ENCODE measurements at places on chromosomes 2 and 18.

GRCh38 chr2:238031751-238032150, 29.1 kb upstream of the SCLY start:
- DNase-seq = no peak

DNA sequence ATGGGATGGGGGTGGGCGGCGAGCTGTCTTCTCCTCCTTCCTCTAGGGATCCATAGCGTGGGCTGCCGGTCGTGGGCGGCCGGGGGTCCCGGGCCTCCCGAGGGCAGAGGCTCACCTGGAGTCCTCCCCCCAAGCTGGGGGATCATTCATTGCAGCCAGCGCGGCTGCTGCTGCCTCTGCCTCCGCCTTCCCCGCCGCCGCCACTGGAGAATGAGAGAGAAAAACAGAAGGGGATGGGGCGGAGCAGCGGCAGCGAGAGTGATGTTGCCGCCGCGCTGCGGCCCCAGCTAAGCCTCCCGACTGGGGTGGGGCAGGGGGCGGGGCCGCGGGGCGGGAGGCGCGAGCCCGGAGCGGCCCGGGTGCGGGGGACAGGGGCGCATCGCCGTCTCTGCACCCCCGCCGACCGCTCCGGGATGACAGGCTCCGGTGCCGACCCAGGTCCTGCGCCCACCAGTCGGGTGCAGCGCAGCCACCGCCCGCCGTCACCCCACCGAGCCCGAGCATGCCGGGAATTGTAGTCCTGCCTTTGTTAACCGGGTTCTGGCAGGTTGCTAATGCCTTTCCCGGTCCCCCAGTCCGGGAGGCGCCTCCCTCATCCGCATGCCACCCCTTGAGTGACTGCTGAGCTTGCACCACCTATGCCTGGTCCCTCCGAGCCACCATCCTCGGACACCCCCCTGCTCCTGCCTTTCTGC, at the start of gene KIF3C:
Gene KIF3C, minus strand, starts transcription at position 225 of the 695 bp plus-strand sequence. CDS start 580 bp downstream, outside the sequence.
- DNase-seq = peak; percentile 45

DNA sequence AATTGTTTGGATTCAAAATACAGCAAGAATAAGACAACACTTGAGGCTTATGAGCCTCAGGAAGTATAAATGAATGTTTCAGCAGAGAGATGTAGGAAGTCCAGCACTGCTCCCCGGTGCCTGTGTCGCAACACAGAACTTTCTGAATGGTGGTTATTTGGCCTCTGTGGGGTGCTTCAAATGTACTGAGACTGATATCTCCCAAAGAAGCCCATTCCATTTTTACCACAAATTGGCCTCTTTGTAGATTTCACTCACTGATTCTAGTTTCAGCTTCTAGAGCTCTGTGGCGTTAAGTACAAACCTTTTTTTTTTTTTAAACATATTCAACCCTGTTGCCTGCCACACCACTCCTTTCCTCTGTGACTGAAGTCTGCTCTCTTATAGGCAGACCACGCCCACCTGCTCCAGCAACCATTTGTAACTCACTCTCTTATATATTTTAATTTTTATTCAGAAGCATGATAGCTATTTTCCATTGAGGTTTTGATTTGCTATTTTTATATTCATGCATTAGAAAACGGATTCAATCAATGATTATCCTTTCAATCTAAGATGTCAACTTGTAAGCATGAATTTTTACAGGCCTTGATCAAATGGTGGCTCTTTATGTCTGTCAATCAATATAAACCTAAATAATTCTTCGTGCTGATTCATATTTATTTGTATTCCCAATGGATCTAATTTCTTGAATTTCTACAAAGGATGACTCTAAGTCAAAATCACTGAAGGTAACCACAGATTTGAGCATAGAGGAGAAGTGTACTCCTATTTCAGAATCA, 277.1 kb upstream of the CCDC68 start:
- DNase-seq = peak; percentile 48

- DNase-seq = no peak
These were observed 235.3 kb downstream of the DYM start for GRCh38 chr18:49225160-49225559.

DNA sequence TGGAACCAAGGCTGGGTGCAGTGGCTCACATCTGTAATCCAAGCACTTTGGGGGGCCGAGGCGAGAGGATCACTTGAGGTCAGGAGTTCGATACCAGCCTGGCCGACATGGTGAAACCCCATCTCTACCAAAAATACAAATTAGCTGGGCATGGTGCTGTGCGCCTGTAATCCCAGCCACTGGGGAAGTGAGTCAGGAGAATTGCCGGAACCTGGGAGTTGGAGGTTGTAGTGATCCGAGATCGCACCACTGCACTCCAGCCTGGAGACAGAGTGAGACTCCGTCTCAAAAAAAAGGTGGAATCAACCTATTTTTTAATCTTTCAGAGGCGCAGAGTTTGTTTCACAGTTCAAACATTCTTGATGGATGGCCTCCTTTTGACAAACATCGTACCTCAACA, 24.5 kb upstream of the ATP8B1 start:
- DNase-seq = no peak

DNA sequence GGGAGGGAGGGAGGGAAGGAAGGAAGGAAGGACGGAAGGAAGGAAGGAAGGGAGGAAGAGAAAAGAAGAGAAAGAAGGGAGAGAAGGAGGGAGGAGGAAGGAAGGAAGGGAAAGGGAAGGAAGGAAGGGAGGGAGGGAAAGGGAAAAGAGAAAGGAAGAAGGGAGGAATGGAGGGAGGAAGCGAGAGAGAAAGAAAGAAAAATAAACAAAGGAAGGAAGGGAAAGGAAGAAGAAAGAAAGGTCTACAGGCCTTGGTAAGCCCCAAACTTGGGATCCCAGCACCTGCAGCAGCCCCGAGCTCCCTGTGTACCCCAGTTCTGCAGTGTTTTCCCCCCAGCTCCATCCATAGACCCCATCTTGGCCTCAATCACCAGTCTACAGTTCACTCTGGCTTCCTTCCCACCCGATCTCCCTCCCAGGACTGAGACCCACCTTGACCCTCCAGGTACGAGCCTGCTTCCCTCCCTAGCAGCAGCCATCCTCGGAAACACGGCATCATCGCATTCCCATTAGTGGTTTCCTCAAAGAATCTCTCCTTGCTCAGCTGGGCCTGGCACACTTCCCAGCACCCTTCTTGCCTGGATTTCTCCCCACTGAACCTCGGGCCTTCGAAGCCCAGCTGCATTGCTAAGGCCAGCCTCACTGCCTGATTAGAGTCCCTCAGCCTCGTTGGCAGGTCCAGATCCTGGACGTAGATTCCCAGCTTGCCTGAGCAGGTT, 46.1 kb upstream of the SH3BP4 start:
- DNase-seq = no peak

GRCh38 chr2:43152186-43152585, 74.2 kb downstream of the ZFP36L2 start:
- no peak for DNase-seq

DNA sequence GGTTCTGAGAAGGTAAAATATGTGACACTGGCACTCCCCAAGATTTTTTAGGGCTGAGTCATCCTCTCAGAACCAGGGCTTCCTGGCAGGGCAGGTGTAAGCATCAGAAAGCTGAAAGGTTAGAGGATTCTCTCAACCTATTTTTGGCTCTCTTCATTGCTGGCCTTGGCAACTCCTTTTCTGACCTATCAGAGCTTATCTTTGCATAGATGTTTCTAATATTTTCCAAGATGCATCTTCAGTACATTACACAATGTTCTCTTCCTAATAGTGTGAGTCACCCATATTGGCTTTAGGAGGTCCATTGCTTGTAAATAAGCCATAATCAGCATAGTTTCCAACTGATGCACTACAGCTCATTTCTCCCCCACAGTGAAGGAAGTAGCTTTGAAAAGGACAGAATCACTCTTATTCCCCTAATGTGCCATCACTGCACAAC, 2008.4 kb upstream of the PIK3C3 start:
- DNase-seq = no peak

DNA sequence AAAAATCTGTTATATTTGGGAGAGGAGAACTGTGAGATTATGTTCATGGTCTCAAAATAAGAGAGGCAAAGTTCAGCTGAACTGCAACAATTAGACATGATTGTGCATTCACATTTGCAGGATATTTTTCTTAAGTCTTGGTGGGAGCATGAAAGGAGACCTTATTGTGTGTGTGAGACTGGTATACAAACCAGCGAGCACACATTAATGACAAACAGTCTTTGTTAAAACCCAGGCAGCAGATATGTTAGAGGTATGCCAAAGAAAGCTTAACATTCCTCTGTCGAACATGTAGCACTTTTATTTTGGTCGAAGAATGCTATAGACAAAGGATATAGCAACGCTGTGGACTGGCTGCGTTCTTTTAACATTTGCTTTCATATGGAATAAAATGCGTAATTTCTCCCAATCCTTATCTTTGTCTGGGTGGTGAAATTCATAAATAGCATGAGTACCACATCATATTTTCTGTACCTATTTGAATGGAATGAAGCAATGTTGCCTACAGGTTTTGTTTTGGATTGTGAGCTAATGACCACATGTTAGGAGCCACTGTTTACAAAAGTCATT, 88.4 kb downstream of the ICOS start:
- DNase-seq = no peak

GRCh38 chr2:222977121-222977520, 74.9 kb upstream of the KCNE4 start:
- no peak for DNase-seq

- no peak for DNase-seq
These were observed 141.2 kb downstream of the RTN4 start for GRCh38 chr2:54909001-54909400.

DNA sequence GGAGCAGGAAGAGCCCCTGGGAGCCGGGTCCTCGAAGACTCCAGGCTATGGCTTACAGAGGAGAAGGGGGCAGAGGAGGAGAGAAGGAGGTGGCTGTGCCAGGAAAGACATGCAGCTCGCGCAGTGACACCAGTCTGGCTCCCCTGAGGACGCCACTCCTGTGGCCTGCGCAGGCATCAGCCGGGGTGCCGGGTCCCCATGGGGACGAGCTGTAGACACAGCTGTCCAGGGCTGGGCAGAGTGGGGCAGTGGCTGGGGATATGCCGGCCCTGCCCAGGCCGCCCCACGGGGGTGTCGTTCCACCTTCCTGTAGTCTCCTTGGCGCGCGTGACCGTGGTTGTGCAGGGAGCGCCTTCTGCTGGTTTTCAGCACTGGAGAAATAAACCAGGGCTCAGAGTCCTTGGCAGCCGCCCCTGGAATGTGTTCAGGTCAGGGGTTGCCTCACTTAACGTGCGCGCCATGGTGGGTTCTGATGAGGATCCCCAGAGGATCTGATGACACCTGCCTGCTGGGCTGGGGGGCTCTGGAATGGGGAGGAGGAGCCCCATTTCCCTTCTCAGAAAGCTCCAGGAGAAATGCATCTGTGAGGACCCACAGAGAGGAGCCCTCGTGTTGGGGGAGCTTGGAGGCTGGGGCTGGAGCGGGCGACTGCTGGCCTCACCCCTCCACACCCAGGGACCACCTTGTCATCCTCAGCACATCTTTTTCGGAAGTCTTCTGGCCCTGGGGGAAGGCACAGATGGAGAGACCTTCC, 26.7 kb downstream of the RAMP1 start:
- DNase-seq = no peak

- peak; percentile 47 for DNase-seq
These were observed 756 bp upstream of the NAGK start for GRCh38 chr2:71067567-71068217.

GRCh38 chr2:42567806-42568400, 529 bp upstream of the MTA3 start:
- no peak for DNase-seq

DNA sequence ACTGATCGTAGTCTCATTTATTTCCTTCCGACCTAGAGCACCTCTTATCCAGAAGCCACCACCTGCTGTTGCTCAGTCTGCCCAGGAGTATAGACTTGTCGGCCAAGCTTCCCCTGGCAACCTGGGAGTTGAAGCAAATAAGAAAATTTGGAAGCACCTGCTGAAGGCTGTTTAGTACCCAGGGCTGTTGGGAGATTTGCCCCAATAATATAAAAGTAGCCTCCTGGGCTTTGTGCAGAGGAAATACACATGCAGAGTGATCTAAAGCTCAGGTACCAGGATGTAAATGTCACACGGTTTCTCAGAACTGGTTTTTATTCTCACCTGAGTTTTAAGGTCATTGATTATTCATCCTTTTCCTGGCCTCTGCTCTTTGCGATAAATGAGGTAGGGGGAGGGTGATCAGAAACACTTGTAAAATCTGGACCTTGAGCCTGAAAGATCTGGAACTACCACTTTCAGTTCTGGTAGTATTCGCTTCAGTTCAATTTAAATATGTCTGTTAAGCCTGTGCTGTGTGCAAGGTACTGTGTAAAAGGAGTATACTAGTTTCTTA, 789 bp upstream of the COX7A2L start:
- DNase-seq = no peak

DNA sequence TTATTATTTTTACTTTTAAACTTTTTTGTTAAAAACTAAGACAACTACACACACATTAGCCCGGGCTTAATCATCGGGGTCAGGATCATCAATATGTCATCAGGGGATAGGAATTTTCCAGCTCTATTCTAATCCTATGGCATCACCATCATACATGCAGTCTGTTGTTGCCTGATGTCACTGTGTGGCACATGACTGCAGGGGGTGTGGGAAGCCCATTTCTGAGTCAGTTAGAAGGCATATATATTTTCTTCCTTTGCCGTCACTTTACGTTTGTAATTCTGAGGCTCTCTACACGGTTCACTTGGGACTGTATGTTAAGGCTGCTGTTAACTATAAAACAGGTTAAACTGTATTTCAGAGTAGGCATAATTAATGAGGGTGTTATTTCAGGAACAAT, 144.4 kb upstream of the ITGA6 start:
- peak; percentile 54 for DNase-seq

- no peak for DNase-seq
These were observed 103.9 kb downstream of the COLEC12 start for GRCh38 chr18:396556-396955.

DNA sequence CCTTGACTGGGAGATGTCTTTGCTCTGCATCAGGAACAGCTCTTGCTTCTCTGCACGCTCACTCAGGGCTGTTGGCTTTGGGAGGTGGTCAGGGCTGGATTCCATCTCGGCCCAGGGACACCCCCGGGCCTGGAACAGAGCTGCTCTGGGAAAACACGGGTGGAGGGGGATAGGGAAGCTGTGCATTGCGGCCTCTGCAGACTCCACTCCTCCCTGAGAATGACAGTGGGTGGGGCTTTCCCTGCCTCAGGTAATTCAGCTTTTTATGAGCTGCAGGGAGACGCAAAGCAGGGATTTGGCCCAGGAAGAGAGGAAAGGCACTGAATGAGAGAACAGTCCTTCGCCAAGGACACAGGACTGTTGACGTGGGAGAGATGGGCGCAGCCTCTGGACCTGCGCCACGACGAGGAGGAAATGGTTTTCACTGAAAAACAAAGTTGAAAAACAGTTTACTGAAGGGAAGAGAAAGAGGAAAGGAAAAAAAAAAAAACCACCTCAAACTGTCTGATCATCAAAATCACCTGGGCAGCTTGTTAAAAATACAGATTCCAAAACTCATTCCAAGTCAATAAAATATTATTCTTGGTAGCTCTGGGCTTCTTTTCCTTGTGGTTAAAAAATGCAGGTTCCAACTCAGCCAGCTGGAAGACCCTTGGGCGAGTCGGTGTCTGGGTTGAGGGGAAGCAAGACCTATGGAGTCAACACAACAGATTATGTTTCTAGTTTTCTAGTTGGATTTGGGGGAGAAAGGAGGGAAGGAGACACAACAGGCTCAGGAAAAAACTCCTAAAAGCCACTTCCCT, 194.0 kb downstream of the ZFP36L2 start:
- no peak for DNase-seq

- no peak for DNase-seq
These were observed 206.9 kb downstream of the TNS1 start for GRCh38 chr2:217795706-217796465.

GRCh38 chr2:197237291-197238042, 73.1 kb downstream of the ANKRD44 start:
- DNase-seq = no peak

- no peak for DNase-seq
These were observed 68.1 kb downstream of the DNER start for GRCh38 chr2:229646186-229646723.

GRCh38 chr2:48543895-48544294, 13.9 kb downstream of the STON1 start:
- no peak for DNase-seq
